GM20000 (cell line): ENCODE measurements at places on chromosomes 1 and 21.

DNA sequence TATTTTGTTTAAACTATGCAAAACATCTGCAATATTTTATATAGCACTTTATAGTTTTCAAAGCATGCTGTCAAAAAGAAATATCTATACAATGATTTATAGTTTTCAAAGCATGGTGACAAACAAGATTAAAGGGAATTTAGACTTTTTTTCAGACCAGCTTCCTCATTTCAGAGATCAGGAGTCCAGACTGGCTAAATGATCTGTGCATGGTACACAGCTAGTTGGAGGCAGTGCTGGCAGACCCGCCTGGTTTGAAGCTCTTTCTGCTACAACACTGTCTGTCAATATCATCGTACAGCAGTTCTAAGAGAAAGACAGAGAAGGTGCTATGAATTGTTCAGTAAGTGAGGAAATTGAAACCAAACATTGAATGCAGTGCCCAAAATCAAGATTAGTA lies 479.0 kb downstream of the PTBP2 start:
- DNase-seq: no peak

DNA sequence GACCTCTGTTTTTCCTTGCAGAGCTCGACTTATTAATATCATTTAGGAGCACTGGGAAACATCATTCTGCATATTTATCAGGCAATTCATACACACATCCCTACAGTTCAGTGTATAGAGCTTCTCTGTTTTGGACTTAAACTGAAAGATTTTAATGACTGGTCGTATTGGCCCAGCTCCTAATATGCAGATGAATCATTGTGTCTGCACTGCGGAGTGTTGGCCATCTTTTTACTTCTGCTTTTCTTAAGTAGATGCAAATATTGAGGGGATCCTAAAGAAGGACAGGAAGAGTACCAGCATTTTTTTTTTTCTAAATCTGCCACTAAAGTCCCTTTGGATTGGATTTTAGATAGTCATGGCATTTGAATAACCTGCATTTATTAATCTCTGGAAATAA lies 154.8 kb downstream of the BACH1 start:
- no peak for DNase-seq

- no peak for DNase-seq
Observed at GRCh38 chr1:162849711-162850110, 11.3 kb downstream of the CCDC190 start.

GRCh38 chr1:93304716-93305138 lies 41.0 kb upstream of the DR1 start:
- peak; percentile 59 for DNase-seq

DNA sequence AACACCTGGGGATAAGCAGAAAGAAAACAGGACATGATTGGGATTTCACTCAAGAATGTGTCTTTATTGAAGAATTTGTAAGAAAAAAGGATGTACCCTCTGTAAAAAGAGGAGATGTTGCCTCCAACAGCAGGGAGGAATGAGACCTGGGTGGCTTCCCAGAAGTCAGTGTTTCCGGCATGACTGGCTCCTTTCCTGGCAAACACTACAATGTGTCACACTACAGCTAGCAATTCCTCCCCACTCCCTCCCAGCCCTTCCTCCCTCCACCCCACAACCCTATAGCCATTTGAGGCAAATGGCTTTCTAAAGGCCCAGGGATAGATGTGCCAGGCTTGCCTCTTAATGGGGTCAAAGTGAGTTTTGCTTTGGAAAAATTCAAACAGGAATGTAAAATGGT lies 11.5 kb upstream of the COL8A2 start:
- DNase-seq: no peak

- no peak for DNase-seq
Observed at GRCh38 chr1:40930174-40930964, 49.1 kb upstream of the CTPS1 start.

DNA sequence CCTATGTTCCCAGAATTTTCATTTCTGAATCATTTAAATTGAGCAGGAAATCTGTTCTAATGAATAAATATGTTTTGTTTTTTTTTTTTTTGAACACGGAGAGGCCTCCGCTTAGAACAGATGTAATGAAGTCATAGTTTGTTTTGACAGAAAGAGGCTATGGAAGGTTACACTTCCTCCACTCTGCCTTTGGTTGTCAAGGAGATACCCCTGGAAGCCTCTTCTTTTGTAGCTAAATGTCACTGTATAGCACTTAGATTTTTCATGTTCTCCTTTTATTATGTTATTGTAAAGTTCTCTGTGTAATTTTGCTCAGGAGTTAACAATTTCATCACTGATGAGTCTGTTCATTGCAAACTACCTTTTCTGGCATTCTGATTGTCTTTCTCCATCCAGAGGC lies 22.7 kb upstream of the GNG12 start:
- no peak for DNase-seq

DNA sequence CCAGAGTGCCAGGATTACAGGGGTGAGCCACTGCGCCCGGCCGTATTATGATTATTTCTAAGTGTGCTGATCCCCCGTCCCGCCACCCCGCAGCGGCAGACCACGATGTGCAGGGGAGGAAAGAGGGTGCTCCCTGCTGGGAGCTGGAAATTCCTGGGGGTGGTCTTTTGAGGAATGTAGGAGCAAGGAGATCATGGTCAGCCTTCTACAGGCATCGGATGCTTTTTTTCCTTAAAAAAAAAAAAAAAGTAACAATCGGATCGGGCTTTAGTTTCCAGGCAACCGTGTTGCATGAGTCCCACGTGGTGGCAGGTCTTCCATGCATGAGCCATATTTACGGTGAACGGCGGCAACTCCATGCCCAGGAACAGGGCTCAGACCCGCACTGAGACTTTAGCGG lies 74.2 kb upstream of the COX20 start:
- no peak for DNase-seq

GRCh38 chr1:168280296-168280927 lies at the start of gene TBX19:
Gene TBX19, plus strand, starts transcription at chr1:168280877. Its CDS starts 214 bp downstream, at chr1:168281091.
- DNase-seq: no peak

DNA sequence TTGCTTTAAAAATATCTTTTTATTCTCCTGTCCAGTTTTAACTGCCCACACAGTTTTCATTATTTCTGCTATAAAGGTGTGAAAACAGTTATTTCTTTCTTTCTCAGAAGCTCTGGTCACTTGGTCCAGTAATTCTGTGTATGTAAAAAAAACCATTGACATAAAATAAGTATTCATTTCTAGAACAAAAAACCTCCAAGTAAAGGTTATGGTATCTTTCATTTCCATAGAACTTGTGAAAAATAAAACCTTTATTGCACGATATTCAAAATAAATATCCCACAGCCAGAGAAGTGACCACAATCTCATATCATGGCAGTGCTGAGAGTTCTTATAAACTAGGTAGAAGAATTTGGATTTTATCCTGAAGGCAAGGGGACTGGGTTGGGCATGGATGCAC lies 96.9 kb upstream of the TNFSF4 start:
- DNase-seq: no peak

- DNase-seq: no peak
Observed at GRCh38 chr1:40140211-40140973, 20.8 kb upstream of the RLF start.

DNA sequence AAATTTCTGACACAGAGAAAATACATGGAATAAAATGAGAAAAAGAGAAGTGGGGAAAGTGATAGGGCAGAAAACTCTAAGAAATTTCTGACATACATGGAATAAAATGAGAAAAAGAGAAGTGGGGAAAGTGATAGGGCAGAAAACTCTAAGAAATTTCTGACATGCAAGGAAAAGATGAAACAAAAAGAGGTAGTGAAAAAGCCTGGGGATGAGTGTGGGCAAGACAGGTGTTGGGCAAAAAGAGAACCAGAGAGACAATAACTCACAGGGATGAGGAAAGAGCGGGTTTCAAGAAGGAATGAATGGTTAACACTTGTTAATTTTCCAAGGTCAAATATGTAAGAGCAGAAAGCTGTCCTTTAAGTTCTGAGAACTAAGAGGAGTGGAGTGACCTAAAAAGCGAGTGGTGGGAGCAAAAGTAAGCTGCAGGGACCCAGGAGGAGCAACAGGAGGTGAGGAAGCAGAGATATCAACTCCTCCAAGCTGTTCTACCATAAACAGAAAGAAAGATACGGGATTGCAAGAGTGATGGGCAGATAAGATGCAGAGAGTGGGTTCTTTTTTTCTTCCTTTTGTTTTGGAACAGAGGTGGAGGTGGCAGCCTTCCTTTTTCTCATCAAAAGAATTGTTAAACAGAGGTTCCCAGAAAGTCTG lies 29.9 kb upstream of the EXO1 start:
- DNase-seq: no peak

- peak; percentile 90 for DNase-seq
Observed at GRCh38 chr1:156591432-156592157, at the start of gene NAXE. Gene NAXE, plus strand, starts transcription at chr1:156591776. Its CDS starts 29 bp downstream, at chr1:156591805.

- DNase-seq: no peak
Observed at GRCh38 chr1:22741118-22741517, 30.5 kb downstream of the EPHB2 start.

- no peak for DNase-seq
Observed at GRCh38 chr1:234735476-234735875, 125.5 kb upstream of the IRF2BP2 start.

- no peak for DNase-seq
Observed at GRCh38 chr1:89842567-89843272, 21.9 kb downstream of the LRRC8D start.

- DNase-seq: no peak
Observed at GRCh38 chr1:172088256-172088655, 247.0 kb downstream of the DNM3 start.

GRCh38 chr21:39812983-39813382 lies 54.3 kb upstream of the PCP4 start:
- no peak for DNase-seq

DNA sequence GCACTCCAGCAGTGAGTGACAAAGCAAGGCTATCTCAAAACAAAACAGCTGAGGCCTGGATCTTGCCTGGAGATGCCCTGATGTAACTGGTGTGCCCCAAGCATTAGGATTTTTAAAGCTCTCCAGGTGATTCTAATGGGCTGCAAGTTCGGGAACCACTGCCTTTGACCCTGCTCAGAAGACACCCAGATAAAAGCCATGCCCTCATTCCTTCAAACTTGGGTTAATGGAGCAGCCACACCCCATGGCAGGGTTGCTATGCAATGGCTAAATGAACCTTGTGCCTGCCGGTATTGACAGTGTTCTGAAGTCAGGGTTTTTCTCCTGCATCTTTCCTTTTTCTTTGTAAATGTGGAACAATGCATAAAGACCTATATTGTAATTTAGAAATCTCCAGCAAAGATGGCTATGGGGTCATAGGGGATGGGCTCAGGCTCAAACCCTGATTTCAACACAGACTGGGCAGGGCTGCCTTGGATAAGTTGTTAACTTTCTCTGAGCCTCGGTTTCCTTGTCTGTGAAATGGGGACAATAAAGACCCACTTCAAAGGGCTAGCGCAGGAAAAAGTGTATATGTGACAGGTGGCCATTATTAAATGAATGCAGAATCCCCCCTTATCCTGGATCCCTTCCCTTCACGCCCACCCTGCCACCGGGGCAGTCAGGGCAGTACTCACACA lies 453 bp downstream of the TFF3 start:
- no peak for DNase-seq

GRCh38 chr1:94218332-94218731 lies 19.1 kb downstream of the ARHGAP29 start:
- DNase-seq: no peak

GRCh38 chr1:216793973-216794372 lies 70.7 kb upstream of the ESRRG start:
- DNase-seq: no peak

DNA sequence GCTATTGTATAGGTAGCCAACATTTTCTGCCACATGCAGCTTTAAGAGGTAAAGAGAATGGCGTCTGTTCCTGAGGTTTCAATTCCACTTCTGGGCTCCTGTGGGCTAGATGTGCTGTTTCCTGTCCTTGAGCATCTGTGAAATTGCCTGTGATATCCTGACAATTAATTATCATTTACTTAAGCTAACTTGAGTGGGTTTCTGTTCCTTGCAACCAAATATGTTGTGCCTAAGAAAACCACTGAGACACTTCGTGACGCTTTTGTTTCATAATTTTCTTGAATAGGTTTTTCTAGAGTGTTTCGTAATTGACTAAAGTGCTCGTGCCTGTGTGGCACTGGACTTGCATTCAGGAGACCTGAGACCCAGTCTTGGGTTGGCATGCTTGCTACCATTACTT lies 127.3 kb upstream of the POU3F1 start:
- no peak for DNase-seq

DNA sequence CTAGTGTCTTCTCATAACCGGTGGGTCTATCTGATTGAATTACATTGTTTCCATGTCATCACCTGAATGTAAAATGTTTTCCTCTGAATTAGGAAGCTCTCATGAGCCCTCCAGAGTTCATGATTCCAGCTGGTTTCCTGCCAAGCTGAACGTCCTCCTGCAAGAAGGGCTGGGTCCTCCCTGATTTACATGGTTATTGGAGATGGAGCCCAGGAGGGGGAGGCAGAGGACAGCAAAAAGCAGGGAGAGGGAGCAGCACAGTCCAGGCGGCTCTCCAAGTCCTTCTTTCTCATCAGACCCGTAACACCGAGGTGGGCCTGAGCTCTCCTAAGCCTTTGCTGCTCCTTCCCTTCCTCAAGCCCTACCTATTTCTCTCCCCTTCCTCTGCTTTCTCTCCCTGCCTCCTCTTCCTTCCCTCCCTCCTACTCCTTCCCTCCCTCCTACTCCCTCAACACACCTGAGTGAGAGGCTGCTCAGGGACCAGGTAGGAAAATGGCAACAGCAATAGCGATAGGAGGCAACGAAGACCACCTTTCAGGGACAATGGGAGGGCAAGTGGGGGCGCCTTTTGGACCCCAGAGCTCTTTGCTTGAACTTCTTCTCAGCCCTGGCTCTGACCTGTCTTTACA lies 265.9 kb downstream of the PRDM2 start:
- peak; percentile 23 for DNase-seq

- peak; percentile 77 for DNase-seq
Observed at GRCh38 chr1:205918955-205919746, 24.1 kb downstream of the SLC26A9 start.

DNA sequence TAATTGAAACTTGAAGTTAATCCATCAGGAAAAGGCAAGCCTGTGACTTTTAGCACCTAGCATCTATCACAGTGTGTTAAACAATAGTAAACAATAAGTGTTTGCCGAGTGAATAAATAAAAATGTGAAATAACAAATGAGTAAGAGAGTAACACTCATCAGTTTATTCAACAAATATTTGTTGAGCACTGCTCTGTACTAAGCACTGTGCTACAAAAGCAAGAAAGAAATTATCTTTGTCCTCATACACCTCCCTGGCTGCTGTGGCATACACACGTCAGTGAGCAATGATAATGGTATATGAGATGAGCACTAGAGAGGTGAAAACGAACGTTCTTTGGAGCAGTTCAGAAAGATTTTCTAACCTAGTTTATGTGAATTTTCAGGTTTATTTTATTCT lies 295.0 kb upstream of the LRRC7 start:
- no peak for DNase-seq

- no peak for DNase-seq
Observed at GRCh38 chr1:109705411-109705810, 6.6 kb upstream of the GSTM5 start.
